ENCODE measurements at places on chromosomes 5 and 9. TPM values are rescaled to one million over a fixed set of nuclear protein-coding genes. Genes with fewer than 3 reads are reported as not detected.

DNA sequence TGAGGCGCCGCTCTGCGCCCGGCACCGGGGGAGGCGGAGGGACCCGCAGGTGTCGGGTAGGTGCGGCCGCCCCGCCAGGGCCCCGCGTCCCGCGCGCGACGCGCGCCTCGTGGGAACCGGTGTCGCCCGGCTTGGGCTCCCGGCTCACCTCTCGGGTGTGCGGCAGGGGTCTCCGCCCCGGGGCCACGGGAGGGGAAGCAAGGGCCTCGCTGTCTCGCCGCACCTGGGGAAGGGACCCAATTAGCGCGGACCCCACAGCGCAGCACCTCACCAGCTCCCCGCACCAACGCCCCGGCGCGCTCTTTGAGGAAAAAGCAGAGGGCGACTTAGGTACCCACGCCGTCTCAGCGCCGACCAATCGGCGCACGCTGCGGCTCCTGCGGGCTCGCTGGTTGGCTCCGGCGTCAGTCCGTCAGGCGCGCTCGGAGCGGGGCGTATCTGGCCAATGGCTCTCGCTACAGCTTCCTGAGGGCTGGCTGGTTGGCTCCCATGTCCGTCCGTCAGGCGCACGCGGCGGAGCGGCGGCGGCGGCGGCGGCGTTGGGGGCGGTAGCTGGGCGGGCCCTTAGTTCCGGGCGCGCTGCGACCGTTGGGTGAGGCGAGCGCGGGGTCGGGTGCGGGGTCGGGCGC is at the start of gene TRAF2:
TSS of gene TRAF2 (plus strand) at position 567 of the 629 bp plus-strand sequence. CDS start 12,225 bp downstream, outside the sequence.
- peak within 1 kb of the TSS; percentile 64 for H3K4me3 ChIP-seq
- no peaks in the 10 kb centered on the region for H3K27me3 ChIP-seq

- H3K4me1 ChIP-seq: no peaks in the 10 kb centered on the region
- no peak overlapping the region for H3K27ac ChIP-seq
- H3K36me3 ChIP-seq: no peaks in the 10 kb centered on the region
- no peak for DNase-seq
- H3K27me3 ChIP-seq: no peaks in the 10 kb centered on the region
- H3K4me3 ChIP-seq: no peak overlapping the region
Observed at GRCh38 chr5:133533541-133533940, 78.8 kb downstream of the FSTL4 start.

- H3K4me3 ChIP-seq: no peak overlapping the region
- H3K27ac ChIP-seq: no peak overlapping the region
- no peaks in the 10 kb centered on the region for H3K36me3 ChIP-seq
- H3K4me1 ChIP-seq: no peaks in the 10 kb centered on the region
Observed at GRCh38 chr5:165209101-165209727, 1703.8 kb downstream of the MAT2B start.

GRCh38 chr5:107997338-107997980 is 326.7 kb upstream of the EFNA5 start:
- H3K36me3 ChIP-seq: no peaks in the 10 kb centered on the region
- H3K4me1 ChIP-seq: no peaks in the 10 kb centered on the region
- H3K27ac ChIP-seq: no peak overlapping the region

DNA sequence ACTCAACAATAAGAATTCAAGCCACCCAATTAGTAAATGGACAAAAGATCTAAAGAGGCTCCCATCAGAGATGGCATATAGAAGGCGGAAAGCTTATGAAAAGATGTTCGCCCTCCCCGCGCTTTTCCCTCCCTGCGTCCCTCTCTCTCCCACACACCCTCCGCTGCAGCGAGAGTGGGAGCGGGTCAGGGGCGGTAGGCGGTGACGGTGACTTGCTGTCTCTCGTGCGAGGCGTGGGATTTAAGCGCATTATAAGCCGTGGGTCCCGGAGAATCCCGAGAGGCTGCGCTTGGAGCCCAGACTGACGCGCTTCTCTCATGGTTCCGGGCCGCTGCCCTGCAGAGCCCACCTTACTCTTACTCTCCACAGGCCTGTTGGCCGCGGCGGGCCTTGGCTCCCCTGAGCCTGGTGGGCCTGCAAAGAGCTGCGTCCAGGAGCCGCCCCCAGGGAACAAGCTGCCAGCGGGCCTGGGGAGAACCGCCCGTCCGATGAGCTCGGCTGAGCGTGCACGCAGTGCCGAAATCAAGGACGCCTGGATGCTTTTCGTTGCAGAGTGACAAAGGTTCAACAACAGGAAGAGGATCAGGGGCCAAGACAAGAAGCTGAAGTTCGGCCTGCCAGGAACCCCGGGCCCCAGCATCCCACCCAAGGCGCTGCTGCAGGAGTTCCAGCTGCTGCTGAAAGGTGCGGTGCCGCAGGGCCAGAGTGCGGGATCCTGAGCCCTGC is 42.6 kb upstream of the BICD2 start:
- H3K27ac ChIP-seq: no peak overlapping the region
- no peak overlapping the region for H3K4me3 ChIP-seq
- DNase-seq: peak; percentile 51
- no peaks in the 10 kb centered on the region for H3K36me3 ChIP-seq

CYLC2 gene
- total RNA-seq: not detected

DNA sequence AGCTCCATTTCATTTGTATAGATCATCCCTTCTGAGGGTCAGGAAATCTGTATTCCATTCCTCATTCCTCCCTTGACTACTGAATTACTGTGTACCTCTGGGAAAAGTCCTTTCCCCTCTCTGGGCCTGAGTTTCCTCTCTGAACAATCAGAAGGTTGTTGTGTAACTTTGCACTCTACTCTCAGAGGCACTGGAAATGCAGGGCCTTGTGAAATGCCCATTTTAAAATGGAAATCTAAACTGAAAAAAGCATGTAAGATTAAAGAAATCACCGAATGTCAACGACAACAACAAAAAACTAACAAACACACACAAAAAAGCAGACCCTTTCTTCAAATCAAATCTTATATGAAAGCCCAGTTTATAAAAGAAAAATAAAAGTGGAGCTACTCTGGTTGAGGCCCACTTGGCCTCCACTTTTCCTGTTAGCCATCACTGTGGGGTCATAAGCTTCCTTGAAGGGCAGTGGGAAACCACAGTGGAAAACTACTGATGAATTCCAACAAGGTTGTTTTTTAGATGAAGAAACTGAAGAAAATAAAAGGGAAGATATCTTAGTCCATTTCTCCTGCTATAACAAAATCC is 21.6 kb upstream of the GRPEL2 start:
- H3K27me3 ChIP-seq: no peaks in the 10 kb centered on the region
- H3K36me3 ChIP-seq: no peaks in the 10 kb centered on the region
- H3K4me3 ChIP-seq: no peak overlapping the region
- no peak for DNase-seq
- no peak overlapping the region for H3K27ac ChIP-seq

GRCh38 chr5:66406761-66407336 is 189.3 kb upstream of the MAST4 start:
- H3K4me1 ChIP-seq: no peaks in the 10 kb centered on the region
- no peak overlapping the region for H3K4me3 ChIP-seq
- no peaks in the 10 kb centered on the region for H3K36me3 ChIP-seq
- H3K27ac ChIP-seq: no peak overlapping the region
- DNase-seq: no peak

STKLD1 gene
- total RNA-seq: 1.9 TPM

TGFBR1 gene
- 50.8 TPM for total RNA-seq

- no peaks in the 10 kb centered on the region for H3K27me3 ChIP-seq
- H3K27ac ChIP-seq: no peak overlapping the region
- no peaks in the 10 kb centered on the region for H3K4me1 ChIP-seq
- no peak for DNase-seq
- no peaks in the 10 kb centered on the region for H3K36me3 ChIP-seq
- H3K4me3 ChIP-seq: no peak overlapping the region
Observed at GRCh38 chr5:39341896-39342295, 22.4 kb downstream of the C9 start.

GRCh38 chr5:160486573-160486972 is 64.9 kb downstream of the PTTG1 start:
- H3K4me3 ChIP-seq: no peak overlapping the region
- H3K36me3 ChIP-seq: no peaks in the 10 kb centered on the region

GRCh38 chr9:35112257-35113020 is 3.2 kb downstream of the ATOSB start:
- no peak overlapping the region for H3K4me3 ChIP-seq
- H3K36me3 ChIP-seq: peaks cover 4% of the 10 kb centered on the region
- H3K27ac ChIP-seq: peak overlapping the region; percentile 68
- DNase-seq: no peak
- peaks cover 2% of the 10 kb centered on the region for H3K4me1 ChIP-seq

- no peak overlapping the region for H3K4me3 ChIP-seq
- H3K4me1 ChIP-seq: no peaks in the 10 kb centered on the region
- peaks cover 2% of the 10 kb centered on the region for H3K27me3 ChIP-seq
Observed at GRCh38 chr5:76709762-76710161, 6.2 kb upstream of the F2R start.

GRCh38 chr9:6566409-6567139 is 79.0 kb downstream of the GLDC start:
- H3K4me1 ChIP-seq: no peaks in the 10 kb centered on the region
- no peak overlapping the region for H3K4me3 ChIP-seq
- peaks cover 2% of the 10 kb centered on the region for H3K36me3 ChIP-seq

PLAC8L1 gene
- not detected for total RNA-seq

DNA sequence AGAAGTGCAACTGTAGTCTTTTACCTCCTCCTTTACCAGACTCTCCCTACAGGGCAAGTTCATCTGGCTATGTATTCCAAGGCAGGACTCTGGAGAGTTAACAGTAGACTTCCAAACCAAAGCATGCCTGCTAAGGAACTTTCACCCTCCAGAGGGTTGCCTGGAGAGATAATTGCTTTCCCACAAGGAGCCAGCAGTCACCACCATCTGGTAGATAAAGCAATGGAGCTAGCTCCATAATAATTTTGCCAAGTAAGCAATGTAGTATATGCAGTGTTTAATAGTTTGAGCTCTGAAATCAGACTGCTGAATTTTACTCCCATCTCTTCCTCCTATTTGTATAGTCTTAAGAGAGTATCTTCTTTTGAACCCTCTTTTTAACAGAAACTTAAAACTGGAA is 566.8 kb upstream of the PTGER4 start:
- H3K4me3 ChIP-seq: no peak overlapping the region
- no peaks in the 10 kb centered on the region for H3K36me3 ChIP-seq
- DNase-seq: no peak
- H3K27me3 ChIP-seq: no peaks in the 10 kb centered on the region
- H3K27ac ChIP-seq: no peak overlapping the region
- H3K4me1 ChIP-seq: no peaks in the 10 kb centered on the region

GRCh38 chr9:34876096-34876495 is 82.0 kb upstream of the PHF24 start:
- no peak overlapping the region for H3K4me3 ChIP-seq
- no peak for DNase-seq
- H3K27ac ChIP-seq: no peak overlapping the region
- no peaks in the 10 kb centered on the region for H3K36me3 ChIP-seq
- H3K4me1 ChIP-seq: no peaks in the 10 kb centered on the region

- no peaks in the 10 kb centered on the region for H3K27me3 ChIP-seq
- no peak overlapping the region for H3K27ac ChIP-seq
- no peak overlapping the region for H3K4me3 ChIP-seq
- DNase-seq: no peak
- H3K4me1 ChIP-seq: no peaks in the 10 kb centered on the region
- H3K36me3 ChIP-seq: no peaks in the 10 kb centered on the region
Observed at GRCh38 chr5:37804401-37804800, 35.4 kb downstream of the GDNF start.

TEX48 gene
- total RNA-seq: not detected

- H3K4me3 ChIP-seq: no peak overlapping the region
- H3K4me1 ChIP-seq: peaks cover 12% of the 10 kb centered on the region
- H3K27me3 ChIP-seq: no peaks in the 10 kb centered on the region
- H3K27ac ChIP-seq: peak overlapping the region; percentile 64
Observed at GRCh38 chr5:74953937-74954720, 87.9 kb upstream of the FAM169A start.

FOXD4L3 gene
- total RNA-seq: not detected

GRCh38 chr9:18061856-18062255 is 412.1 kb upstream of the ADAMTSL1 start:
- no peaks in the 10 kb centered on the region for H3K27me3 ChIP-seq
- no peak for DNase-seq
- H3K36me3 ChIP-seq: no peaks in the 10 kb centered on the region

All from kidney (tissue), 22 donors.